Frontal cortex (tissue), 4 donors: ENCODE measurements at places on chromosomes 3 and 15.
A peak's percentile ranks its signal among the peaks of the same experiment; 100 is the strongest.

GRCh38 chr15:65408324-65409035 lies 14.3 kb downstream of the IGDCC4 start:
- no peak for DNase-seq

DNA sequence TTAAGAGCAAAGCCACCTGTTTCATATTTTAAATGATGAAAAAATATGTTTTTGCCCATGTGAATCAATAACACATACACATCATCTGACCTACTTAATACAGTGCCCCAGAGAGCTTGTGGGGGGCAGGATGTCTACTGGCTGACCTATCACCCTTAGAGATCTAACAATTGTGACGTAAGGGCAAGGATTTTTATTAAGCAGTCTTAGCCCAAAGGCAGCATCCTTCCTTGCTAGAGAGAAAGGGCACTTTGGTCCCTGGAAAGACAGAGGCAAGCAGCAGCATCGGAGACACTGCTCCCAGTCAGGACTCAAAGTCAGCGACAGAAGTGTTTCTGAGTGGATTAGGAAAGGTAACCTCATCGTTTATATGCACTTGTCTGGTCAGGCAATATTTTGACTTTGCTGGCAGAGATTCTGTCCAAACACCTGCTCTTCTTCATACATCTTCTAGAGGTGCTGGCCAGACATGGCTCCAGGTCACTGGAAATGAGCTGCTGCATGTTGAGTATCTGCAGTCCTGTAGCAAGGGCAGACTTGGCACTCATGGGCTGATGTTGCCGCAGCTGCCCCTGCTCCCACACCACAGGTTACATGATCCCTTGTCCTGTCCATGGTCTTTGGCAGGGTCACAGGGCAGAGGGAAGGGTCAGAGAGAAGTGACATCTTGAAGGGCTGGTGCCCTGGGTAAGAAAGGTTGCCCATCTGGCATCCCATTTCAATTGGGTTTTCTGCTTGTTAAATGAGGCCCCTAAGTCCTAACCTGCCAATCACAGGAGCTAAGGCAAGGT lies 1.8 kb downstream of the CXCR6 start:
- no peak for DNase-seq

GRCh38 chr3:98743071-98743470 lies 20.1 kb upstream of the ST3GAL6 start:
- no peak for DNase-seq

DNA sequence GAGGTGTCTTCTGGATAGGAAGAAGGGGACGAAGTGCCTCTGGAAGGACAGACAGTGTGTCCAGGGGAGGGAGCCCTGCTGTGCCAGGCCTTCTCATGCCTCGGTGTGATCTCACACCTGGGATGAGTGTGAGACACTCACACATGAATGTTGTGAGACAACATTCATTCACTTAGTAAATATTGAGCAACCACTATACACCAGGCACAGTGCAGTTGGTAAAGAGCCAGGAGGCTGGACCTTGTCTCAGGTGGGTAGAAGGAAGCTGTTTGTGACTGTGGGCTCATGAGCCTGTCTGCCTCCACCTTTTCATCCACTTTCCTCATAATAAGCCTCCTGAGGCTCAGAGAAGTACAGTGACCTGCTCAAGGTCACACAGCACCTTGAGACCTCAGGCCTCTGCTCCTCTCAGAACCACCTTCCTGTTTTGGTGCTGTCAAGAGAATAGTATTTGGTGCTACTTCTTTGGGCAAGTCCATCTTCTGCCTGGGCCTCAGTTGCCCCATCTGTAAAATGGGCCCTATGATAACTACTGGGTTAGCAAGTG lies 20.9 kb downstream of the SLC6A6 start:
- DNase-seq = no peak

DNA sequence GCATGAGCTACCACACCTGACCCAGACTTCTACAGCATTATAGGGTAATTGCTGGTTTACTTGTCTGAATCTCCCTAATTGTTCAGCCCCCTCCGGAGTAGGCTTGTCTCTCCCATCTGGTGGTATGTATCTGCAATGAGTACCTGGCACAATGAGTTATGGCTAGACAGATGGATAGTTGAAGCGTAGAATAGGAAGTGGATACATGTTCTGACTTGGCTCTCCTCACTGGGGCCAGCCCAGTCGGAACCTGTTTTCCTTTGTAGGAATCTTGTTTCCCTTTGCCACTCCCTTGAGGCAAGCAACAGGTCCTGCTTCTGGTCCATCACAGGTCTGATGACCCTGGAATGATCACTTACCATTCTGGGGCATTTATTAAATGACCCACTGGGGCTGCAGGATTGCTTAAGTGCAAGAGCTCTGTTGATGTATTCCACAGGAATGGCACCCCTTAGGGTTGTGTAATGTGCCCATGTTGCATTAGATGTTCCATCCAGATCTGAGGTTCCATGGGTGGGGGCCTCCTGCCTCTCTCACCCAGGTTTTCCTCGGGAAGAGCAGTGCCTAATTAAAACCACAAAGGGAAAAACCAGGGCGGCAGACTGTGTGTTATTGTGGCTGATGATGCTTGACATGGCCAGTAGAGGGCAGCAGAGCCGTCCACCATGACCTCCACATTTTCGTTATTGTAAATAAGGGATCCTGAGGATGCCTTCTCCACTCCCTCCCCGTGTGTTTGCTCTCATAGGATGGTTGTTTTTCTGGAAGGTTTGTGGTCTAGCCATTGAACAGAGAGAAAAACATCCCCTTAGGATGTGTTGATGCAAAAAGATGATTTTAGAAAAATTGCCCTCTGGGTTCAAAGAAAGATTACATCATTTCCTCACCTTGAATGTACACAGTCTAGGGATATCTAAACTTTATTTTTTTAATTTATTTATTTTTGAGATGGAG lies 58.0 kb downstream of the CMTM8 start:
- peak; percentile 68 for DNase-seq

GRCh38 chr15:58235961-58236360 lies 97.8 kb downstream of the AQP9 start:
- DNase-seq = no peak

DNA sequence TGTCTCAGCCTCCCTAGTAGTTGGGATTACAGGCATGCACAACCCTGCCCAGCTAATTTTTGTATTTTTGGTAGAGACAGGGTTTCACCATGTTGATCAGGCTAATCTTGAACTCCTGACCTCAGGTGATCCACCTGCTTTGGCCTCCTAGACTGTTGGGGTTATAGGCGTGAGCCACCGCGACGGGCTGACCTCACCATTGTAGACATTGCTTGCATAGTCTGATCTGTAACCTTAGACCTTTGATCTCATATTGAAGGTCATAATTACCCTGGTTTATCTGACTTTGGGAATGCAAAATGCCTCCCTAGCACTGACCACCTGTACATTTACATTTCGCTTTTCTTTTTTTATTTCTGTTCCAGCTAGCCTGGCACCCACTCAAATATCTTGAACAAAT lies 31.2 kb downstream of the ADGRG7 start:
- DNase-seq = no peak

DNA sequence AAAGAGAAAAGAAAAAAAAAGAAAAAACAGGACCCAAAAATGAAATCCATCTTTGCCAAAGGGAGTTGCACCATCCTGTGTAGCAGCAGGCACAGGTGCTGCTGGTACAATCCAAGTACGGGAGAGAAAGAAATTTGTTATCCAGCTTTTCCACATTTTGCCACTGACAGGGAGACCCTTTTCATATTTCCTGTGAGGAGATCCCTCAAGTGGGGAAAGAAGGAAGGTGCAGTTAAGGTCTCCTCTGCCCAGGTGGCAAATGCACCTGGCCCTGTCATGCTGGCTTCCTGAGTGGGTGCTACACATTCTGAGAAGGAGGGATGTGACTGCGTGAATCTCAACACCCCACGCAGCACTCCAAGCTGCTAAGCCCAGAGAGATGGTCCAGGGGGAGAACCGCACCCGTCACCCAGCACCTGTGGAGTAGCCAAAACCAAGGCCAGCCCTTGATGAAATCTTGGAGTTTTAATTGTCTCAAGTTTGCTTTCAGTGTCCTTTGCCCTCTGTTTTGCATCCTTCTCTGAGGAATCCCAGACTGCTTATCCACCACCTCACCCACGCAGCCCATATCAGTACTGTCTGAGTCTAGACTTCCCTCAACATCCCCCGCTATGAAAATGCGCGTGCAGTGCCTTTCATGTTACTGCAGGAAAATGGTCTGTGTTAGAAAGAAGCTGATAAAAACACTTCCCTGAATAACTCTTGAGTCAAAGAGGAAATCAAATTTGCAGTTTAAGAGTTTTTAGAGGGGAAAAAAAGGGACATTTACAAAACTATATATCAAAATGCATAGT lies 141.9 kb upstream of the THBS1 start:
- DNase-seq = no peak

GRCh38 chr15:56765251-56765650 lies 31.9 kb upstream of the ZNF280D start:
- DNase-seq = no peak

- no peak for DNase-seq
These were observed 480.7 kb upstream of the SUCLG2 start for GRCh38 chr3:68135067-68135466.

- DNase-seq = no peak
These were observed 24.0 kb downstream of the RMDN3 start for GRCh38 chr15:40731034-40731433.

GRCh38 chr3:27224197-27224596 lies 145.0 kb downstream of the NEK10 start:
- DNase-seq = no peak

DNA sequence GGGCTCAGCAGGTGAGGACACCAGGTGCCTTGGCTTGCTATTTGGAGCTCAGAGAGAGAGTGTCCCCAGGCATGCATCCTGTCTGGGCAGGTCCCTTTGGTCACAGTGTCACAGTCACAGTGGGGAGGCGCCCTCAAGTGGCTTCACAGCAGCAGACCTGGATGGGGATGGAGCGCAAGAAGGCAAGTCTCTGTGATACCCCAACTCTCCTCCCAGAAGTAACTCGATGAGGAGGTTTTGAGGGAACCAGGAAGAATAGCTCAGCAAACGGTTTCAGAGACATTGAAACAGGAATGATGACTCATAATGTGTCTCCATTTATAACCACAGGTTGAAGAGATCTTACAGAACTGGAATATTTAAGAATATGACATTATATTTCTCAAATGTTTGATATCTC lies 66.5 kb upstream of the SH3GL3 start:
- peak; percentile 52 for DNase-seq

- peak; percentile 39 for DNase-seq
These were observed 958 bp downstream of the GLDN start for GRCh38 chr15:51342227-51342999.

DNA sequence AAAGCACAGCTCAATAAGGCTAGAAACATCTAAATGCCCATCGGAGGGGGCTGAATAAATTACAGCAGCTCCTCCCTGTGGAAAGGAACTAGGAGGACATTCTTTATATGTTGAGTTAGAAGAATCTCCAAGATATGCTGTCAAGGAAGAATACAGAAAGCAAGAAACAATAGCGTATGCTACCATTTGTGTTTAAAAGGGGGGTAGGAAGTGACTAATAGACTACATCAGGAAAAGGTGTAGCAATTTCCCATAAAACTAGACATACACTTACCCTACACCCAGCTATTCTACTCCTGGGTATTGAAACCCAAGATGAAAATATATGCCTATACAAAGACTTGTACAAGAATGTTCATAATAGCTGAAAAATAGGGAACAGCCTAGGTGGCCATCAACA lies 21.6 kb downstream of the SEC61A1 start:
- DNase-seq = no peak

- no peak for DNase-seq
These were observed 1.1 kb upstream of the CSK start for GRCh38 chr15:74780523-74781430.

DNA sequence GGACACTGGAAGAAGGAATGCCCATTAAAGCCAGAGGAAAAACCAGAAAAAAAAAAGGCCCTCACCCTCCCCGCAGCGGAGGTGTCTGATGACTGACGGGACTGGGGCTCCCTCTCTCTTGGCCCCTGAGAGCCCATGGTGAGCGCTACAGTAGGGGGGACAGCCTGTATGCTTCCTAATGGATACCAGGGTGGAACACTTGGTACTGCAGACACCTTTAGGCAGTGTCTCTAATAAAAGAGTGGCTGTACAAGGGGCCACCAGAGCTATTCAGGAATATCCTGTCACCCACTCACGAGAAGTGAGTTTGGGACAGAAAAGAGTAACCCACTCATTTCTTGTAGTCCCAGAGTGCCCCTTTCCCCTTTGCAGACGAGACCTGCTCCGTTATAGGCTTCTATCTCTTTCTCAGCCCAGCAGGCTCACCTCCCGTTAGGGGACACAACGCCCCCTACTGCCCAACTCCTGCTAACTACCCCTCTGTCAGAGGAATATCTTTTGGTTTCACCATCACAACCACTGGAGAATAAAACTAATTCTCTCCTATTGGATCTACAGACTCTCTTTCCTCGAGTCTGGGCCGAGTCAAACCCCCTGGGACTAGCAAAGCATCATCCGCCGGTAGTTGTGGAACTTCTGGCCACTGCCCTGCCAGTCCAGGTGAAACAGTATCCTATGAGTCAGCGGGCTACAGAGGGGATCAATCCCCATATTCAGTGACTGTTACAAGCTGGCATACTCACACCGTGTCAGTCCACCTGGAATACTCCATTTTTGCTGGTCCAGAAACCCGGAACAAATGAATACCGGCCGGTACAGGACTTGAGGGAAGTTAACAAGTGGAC lies 40.8 kb downstream of the ZBTB11 start:
- peak; percentile 16 for DNase-seq

- no peak for DNase-seq
These were observed 271.2 kb upstream of the CTDSPL start for GRCh38 chr3:37590328-37591079.

DNA sequence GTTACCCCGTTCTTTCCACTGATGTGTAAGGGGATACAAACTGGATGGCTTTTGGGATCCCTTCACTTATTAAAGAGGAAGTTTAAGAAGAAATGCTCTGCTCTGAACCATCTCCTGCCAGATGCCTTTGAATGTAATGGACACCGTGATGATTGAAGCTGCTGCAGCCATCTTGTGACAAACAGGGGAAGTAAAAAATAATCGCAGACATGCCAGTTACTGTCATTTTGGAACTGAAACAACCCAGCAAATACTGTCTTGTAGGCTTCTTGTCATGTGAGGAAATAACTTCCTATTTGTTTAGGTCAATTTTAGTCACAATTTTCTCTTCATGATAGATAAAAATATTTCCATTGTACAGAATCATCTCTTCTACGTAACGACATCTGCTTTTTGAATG lies 224.0 kb downstream of the CHL1 start:
- no peak for DNase-seq

- no peak for DNase-seq
These were observed 14.3 kb upstream of the TATDN2 start for GRCh38 chr3:10233988-10234387.

GRCh38 chr15:80560601-80561400 lies 134.3 kb upstream of the ABHD17C start:
- no peak for DNase-seq
